ENCODE measurements at places on chromosomes 2 and 18.

DNA sequence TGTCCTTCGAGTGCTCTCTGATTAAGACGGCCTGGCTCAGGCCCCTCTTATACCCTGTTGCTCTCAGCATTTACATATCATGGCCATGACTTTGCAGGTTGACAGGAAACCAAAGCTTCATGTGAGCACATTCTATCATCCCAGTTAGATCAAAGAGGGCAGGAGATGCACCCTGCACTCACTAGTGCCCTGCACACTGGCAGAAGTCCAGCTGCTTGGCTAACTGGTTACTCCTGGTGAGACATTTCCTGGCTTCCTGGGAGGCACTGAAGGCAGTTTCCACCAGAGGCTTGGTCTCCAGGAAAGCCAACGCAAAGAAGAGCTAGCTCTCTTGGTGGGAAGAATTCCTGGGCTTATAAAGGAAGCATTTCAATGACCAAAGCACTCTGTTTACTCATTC is 66.3 kb downstream of the LIPG start:
- DNase-seq, result no peak

DNA sequence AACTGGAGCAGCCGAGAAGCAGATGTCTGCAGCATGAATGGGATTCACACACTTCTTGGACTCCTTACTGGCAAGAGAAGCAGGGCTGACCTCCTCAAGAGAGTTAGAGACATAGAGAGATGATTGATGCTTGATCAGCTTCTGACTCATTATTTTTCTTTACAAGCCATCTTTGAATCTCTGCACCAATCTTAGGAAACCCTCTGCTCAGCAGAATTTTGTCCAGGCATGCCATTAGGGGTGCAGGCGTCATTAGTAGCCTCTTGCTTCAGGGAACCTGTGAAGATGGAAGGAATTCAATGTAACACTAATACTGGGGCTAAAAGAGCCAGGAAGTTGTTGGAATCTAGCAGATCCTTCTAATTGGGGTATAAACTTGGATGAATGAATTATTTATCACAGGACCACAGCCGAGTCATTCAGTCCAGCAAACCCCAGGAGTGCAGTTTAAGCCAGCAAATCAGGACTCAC is 151.8 kb downstream of the MGAT5 start:
- no peak for DNase-seq

DNA sequence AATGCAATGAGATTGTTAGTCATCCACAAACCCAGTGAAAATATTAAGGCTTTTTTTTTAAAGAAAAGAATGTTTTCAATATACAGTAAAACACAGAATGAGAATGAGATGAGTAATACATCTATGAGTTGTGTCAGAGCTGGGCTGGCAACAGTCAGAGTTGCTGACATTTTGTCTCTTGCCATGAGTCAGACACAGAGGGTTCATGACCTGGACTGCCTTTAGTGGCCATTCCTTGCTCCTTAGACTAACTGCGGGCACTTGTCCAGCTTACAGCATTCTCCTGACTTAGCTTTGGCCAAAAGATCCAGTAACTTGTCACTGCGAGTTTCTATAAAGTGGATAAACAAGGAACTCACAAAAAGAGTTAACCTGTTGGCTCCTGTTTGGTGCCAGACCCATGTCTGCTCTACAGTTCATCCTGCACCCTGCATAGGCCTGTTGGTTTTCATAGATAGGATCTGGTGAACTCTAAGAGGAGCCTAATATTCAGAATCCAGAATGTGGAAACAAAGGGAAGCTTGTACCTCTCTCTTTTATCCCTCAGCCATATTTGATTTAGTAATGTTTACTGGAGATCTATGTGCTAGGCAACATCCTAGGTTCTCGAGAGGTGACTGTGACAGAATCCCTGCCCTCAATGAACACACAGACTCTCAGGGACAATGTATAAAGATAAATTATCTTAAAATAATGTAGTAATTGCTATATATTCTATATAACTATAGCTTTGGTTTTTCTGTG is 391.5 kb upstream of the VWC2L start:
- no peak for DNase-seq

DNA sequence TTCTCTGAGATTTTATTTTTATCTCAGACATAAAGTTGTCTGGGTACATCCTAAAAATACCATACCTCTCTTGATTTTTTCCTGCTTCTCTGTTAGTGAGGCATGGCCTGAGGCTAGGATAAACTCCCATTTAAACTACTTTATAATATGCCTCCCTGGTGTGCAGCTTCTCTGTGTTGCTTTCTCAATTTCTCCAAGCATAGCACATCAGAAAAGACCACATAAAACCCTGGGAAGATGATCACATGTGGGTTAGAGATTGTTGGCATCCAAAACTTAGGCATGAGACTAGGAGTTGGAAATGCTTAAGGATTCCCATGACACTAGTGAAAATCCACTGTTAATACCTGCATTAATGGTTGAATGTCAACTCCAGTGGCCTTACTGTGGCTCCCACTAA is 254.6 kb downstream of the RND3 start:
- no peak for DNase-seq

GRCh38 chr2:163046615-163047014 is 208.0 kb upstream of the KCNH7 start:
- no peak for DNase-seq

GRCh38 chr2:193566276-193566675 is 1371.5 kb upstream of the TMEFF2 start:
- DNase-seq, result no peak

DNA sequence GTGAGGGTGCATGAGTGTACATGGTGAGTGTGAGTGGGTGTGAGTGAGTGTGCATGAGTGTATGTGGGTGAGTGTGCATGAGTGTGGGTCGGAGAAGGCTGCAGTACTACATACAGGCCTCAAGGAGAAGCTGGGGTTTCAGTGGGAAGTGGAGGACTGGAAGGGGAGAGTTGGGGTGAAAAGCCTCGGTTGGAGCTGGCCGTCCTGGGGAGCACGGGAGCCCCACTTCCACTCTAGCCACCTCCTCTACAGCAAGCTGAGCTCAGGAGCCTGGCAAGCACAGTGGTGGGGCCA is 68.7 kb upstream of the HPCAL1 start:
- DNase-seq, result no peak

- no peak for DNase-seq
Measured at GRCh38 chr18:49072940-49073339, 122.2 kb upstream of the SMAD7 start.

- no peak for DNase-seq
Measured at GRCh38 chr18:44951748-44952147, 271.1 kb downstream of the SETBP1 start.

DNA sequence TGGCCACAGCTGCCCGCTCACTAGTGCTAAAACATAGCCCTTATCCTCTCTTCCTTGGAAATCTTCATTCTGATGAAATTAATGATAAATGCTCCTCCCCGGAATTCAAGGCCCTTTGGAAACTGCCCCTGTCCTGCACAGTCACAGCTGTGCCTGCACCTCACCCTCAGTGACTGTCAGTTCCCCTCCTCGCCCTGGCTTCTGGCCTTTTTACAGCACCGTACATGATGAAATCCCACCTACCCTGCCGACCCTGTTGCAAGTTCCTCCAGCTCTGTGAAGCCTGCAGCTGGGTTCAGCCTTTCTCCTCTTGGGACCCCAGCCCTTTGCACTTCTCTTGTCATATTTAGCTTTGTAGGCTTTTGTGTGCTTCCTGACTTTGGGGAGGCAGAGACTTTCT is 48.4 kb downstream of the DCDC2C start:
- DNase-seq, result no peak

DNA sequence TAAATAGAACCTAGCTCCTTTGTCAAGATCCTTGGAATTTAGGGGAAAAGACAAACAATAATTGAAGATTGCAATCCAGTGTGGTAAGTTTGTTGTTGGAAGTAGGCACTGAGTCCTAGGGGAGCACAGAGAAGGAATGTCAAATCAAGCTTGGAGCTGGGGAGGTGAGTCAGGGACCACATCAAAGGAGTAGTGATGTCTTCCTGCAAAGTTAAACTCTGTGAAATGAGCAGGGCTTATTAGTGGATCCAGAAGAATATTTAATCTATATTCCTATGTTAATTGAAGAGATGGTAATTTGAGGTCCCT is 41.7 kb upstream of the NABP1 start:
- no peak for DNase-seq

DNA sequence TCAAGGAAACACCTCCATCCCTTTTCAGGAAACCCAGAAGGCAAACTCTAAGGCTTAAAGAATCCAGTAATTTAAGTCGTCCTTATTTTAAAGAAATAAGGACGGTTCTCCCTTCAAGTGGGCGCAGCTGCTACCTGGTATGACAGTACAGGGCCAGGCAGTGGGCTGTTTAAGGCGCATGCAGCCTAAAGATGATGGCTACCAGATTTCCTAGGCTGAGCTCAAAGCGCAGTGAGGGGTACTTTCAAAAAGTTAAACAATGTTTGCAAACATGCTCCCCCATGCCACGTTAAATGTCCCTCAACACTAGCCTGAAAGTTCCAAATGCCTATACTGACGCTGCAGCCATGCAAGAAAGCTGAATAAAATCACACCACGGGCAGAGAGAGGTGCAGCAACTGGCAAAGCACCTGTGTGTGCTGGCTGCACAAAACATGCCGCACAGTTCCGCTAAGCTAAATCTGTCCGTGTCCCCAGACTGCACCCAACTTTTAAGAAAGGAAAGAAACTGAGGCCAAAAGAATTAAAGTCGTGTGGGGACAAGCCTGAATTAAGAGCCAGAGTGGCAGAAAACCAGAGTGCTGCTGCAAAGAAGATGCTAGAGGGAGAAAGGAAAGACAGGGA is 583 bp downstream of the HIBCH start:
- no peak for DNase-seq

GRCh38 chr2:50491541-50492476 is 540.1 kb downstream of the NRXN1 start:
- peak; percentile 0 for DNase-seq

GRCh38 chr2:196242131-196242620 is 70.8 kb upstream of the STK17B start:
- DNase-seq, result no peak

DNA sequence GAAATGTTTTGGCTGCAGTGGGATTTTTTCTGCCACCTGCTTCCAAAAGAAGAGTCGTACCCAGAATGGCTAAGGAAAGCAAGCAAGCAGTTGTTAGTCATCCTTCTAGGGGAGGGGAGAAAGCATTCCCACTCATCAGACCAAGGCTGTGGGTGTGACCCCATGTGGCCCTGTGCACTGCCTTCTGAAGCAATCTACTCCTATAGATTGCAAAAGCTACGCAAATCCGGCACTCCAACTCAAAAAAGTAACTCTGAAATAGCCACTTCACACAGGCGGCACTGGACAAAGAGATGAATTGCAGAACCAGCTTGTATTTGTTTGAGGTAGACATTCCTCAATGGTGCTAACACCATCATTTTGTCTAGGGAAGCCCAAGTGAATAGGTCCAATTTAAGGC is 44.3 kb downstream of the ST3GAL5 start:
- no peak for DNase-seq

- DNase-seq, result no peak
Measured at GRCh38 chr18:46601141-46601805, 55.7 kb downstream of the LOXHD1 start.

DNA sequence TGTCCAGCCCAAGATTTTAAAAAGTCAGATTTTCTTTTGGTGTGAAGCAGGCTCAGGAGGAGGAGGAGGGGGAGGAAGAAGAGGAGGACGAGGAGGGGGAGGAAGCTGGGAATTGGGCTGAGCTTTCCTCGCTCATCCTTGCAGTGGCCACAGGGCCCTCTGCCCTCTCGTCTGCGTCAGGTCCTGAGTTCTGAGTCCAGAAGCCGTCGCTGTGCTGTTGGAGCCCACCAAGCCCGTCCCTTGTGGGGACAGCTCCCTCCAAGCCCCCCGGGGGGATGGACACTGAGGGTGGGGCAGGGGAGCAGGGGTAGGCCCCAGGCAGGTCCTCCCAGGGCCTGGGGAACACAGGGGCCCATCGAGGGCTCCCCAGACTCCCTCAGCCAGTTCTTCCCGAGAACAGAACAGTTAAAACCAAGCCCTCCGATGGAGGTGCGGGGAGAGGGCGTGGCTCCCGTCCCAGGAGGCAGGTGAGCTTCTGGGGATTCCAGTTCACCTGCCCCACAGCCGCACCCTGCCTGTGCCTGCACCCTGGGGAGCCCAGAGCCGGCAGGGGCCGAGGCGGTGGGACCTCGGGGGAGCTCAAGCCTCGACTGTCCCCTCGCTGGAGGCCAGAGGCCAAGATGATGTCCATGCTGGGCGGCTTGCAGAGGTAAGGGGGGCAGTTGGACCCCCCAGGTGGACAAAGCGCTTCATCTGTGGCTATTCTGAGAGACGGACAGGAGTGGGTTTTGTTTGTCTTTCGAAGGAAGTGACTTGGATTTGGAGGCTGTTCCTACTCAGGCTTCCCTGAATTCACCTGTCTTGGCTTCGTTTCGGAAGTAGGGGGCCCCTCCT is at the start of gene GAL3ST2:
Gene GAL3ST2, plus strand, starts transcription at position 487 of the 834 bp plus-strand sequence. Its CDS starts 134 bp downstream, at position 621.
- no peak for DNase-seq

DNA sequence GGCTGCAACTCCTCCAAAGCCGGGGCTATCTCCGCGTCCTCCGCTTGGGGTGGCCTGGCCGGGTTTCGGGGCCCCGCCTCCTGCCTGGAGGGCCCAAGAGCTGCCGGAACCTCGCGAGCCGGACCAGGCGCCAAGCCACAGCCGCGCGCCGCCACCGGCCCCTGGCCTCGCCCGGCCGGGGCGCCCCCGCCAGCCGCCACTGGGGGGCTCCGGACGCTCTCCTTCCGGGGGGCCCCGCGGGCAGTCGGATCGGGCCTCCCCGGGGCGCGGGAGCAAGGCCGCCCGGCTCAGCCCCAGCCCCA is 17.4 kb upstream of the HAAO start:
- DNase-seq, result peak; percentile 90

DNA sequence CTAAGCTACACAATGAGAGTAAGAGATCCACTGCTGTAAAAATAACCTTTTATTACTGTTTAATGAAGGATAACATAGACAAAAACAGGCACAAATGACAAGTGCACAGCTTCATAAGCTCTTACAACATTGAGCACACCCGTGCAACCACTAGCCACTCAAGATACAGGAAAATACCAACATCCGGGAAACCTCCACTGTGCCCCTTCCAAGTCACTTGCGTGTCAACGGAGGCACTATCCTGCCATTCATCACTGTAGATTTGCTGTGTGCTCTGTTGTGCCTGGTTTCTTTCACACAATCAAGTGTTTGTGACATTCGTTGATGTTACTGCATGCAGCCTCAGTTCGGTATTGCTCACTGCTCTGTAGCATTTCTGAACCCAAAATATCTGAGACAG is 292.9 kb upstream of the MYT1L start:
- no peak for DNase-seq

GRCh38 chr2:223019390-223019930 is 32.5 kb upstream of the KCNE4 start:
- DNase-seq, result no peak

- no peak for DNase-seq
Measured at GRCh38 chr2:168560817-168561499, 104.9 kb downstream of the CERS6 start.

DNA sequence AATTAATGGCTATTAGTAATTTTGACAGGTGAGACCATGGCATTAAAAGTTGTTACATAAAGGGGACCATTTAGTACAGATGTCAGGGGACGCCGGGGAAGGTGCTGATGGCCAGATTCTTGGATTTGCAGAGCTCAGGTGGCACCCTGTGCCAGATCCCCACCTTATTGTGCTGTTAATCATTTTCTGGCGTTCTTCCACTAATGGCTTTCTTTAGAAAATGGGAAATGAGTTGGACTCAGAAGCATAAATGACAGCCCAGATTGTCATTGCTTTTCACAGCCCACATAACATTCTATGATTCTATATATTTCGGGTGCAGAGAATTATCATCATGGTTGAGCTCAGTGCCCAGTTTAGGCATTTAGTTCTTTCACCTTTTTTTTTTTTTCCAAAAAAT is 257.2 kb upstream of the TCF4 start:
- no peak for DNase-seq

GRCh38 chr2:119190321-119191111 is 32.0 kb upstream of the C1QL2 start:
- DNase-seq, result no peak
